ENCODE measurements at places on chromosomes 1 and 21.

GRCh38 chr21:40546647-40547046 is 300.3 kb downstream of the DSCAM start:
- no peak for DNase-seq

- DNase-seq, result no peak
These were observed 126.2 kb upstream of the CD34 start for GRCh38 chr1:208036918-208037766.

DNA sequence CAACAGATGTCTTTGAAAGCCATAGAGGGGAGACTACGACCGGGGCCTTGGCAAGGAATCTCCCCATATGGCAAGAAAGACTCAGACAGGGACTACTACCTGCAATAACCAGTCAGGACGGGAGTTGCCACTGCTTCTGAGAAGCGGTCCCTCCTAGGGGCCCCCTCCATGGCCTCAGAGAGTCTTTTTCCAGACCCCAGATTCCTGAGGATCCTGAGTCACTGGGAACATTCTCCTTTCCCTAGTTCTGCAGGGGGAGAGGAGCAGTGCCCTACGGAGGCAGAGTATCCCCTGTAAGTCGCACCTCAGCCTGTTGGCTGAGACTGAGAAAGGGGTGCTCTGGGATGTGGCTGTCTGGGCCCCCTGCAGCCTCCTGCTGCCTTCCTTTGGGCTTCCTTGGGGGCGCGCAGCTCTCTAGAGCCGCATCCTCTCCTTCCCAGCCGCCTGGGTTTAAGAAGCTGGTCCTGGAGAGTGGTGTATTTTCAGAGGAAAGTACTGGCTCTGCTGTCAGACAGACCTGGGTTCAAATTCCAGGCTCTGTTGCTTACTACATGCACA is 7.8 kb downstream of the GLIS1 start:
- DNase-seq, result no peak

DNA sequence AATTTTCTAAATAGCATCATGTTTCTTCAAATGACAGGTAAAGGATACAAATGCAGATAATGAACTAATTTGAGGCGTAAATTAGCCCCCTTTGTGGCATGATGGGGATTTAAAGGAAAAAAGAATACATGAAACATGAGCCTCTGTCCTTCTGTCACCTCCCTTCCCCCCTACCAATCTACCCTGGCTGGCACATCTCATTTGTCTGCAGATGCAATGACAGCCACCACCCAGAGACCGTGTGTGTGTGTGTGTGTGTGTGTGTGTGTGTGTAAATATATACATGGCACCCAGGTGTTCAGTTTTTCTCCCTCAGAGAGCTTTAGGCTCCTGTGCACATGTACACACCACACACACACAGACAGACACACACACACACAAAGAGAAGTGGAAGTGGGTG is 451.1 kb downstream of the RWDD3 start:
- no peak for DNase-seq

- DNase-seq, result no peak
These were observed 177.4 kb upstream of the DPT start for GRCh38 chr1:168906367-168906766.

GRCh38 chr1:28087614-28088167 is 719 bp downstream of the EYA3 start:
- DNase-seq, result no peak

GRCh38 chr1:3304246-3304645 is 150.2 kb upstream of the ARHGEF16 start:
- DNase-seq, result no peak

DNA sequence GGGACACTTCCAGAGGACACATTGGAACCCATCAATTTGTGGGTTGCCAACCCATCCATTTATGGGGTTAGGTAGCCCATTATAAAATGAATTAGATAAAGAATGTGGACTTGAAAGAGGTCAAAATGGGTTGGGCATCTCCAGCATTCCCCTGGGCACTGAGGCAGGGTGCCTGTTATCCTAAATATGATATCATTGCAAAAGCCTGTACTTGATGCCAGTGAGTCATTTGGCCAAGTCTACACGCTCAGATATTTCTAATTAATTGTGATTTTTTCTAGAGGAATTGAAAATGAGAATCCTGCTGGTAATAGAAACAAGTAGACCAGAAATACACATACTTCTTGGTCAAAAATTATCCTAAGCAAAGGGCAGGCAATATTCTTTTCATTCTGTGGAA is 21.9 kb upstream of the NBL1 start:
- no peak for DNase-seq

DNA sequence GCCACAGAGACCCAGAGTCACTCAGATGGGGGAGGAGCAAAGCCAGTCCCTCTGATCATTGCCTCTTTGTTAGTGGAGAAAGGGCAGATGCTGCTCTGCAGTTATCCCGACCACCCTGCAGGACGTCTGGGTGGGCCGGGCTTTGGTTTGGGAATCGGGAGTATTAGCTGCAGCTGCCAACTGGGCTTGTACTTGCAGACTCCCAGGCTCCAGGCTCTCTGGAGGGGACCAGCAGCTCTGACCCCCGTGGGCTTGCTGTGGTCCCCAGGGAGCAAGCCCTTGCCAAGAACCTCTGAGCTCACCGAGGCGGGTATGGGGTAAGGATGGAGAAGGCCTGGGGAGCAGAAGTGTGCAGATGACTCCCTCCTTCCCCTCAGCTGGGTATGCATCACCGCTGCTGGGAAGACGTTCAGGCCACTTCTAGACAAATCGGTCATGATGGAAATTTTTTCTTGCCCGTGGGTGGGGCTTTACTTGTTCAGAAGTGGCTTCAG is 21.6 kb downstream of the MAPKAPK2 start:
- DNase-seq, result no peak

DNA sequence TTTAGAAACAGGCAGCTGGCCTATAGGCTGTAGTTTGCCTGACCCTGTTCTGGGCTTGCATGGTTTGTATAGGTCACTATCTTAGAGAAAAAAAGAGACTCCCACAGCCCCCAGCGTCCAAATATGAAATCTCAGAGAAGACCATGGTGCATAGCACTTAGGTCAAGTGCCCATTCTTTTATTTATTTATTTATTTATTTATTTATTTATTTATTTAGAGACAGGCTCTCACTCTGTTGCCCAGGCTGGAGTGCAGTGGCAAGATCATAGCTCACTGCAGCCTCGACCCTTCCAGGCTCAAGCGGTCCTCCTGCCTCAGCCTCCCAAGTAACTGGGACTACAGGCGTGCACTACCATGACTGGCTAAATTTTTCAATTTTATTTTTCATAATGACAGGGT is 50.8 kb upstream of the ARTN start:
- no peak for DNase-seq

DNA sequence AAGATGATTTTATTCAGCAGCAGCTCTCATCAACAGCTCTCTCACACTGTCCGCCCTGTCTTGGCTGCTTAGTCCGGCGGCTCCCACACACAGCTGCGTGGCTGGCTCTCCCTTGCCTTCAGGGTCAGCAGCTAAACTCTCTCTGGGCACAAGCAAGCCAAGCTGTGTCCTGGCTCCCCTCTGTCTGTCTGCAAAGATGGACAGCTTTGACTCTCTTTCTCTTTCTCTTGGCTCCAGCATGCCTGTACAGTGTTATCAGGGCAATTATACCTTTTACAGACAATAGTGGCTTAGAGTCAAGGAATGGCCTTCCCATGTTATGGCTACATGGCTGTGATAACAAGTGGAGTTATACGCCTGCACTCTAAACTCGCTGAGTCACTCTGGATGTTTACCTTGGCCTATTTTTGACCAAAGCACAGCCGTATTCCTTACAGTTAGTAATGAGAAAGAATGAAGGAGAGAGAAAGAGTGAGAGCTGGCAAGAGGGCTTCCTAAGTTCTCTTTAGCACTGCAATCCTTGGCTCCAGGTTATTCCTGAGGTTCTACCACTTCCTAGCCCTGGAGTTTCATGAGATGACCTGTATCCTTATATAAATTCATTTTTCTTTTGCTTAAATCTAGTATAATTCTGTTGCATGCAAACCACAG is 59.9 kb upstream of the ZSWIM5 start:
- no peak for DNase-seq

GRCh38 chr1:16189003-16189402 is 23.4 kb downstream of the ARHGEF19 start:
- no peak for DNase-seq

GRCh38 chr1:2493218-2493617 is 17.1 kb downstream of the PLCH2 start:
- no peak for DNase-seq

DNA sequence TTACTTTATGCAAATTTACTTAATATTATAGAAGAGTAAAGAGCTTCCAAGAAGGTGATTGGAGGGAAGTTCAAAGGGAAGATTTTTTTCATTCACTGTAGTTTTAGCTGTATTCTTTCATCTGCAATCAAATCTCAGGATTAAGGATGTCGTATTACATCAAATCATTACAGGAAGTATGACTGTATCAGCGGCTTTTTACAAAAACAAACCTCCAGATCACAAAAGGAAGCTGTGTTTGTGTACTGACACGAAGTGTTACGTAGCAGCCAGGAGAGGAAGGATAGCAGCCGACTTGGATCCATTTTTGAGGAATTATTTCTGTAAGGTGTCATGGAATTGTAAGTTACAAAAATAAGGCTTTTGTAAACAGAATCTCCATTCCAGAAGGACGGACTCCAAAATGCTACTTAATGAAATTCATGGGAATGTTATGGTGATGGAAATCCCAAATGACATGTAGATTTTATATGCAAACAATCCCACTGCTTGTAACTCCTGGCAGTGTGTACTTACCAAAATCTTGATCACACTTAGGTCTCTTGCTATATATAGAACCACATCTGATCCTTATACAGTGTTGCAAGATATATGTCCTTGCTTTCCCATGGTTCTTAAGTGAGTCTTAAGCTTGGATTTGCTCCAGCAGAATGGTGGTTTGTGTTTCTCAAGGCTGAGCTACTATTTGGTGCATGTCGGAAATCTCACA is 49.8 kb downstream of the KCNJ15 start:
- DNase-seq, result no peak

DNA sequence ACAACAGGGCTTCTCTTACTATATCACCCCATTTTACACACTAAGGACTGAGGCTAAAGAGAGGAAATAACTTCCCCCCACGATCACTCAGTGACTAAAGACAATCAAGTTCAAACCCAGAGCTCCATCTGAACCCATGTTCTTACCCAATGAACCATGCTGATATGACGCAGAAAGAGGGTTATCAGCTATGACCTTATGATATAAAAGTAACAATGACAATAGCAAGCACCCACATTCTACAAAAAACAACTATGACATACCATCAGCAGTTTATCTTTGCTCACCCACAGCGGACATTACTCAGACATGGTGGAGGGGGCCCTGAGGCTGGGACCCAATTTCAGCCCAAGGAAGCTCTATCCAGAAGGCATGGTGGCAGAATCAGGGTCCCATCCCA is 75.7 kb downstream of the PTPN14 start:
- no peak for DNase-seq

DNA sequence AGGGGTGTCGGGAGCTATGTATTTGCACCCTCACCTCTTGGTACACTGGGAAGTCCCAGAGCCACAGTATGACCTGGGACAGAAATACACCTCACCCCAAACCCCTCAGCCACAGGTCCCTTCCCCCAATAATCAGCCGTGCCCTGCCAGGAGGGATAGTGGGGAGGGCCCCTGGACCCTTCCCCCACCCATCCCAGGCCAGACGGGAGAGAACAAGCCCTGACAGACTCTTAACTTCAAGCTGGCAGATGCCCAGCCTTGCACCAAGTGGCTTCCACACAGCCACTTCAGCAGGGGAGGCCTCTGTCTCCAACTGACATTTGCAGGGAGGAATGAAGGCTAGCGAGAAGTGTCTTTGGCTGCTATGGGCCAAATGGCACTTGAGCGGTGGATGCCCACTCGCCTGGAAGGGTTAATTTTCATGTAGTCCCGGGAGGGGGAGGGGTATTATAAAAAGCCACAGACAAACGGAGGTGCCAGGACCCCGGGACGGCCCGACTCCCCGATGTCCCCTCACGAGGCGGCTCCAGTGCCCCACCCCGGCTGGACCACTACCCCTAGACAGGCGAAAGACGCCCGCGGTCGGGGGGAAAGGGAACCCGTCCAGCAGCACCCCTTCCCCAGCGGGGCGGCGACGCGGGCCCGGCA is 495 bp downstream of the SYNC start:
- no peak for DNase-seq

DNA sequence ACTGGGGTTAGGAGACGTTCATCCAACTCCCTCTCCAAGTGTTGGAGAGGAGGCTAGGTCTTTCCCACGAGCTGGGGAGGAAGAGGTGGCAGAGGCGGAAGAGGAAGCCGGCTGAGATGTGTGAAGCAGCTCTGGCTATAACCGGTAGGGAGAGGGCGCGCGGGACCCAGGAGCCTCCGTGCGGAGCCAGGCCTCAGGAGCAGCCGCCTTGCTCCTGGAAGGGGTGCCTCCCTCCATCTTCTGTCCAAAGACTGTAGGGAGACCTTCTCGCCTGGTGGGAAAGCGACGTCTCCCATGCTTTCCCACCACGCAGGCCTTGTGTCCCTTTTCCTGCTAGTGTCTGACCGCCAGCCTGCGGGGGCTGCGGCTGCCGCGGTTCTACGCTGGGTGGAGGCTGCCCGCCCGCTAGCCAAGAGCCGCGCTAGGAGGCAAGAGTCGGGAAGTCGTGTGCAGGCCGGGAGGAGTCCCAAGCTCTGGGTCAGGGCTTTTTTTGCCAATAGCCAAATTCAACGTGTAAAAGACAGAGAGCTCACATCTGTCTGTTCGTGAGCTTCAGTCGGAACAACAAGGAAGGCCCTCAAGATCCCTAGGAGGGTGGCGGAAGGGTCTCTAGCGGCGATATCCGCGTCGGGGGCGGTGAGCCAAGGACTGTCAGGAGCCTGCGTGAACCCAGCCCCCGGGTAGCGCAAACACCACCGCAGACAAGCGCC is 8.4 kb upstream of the NBPF11 start:
- DNase-seq, result no peak
